ENCODE measurements at places on chromosomes 16 and 17.
A peak's percentile ranks its signal among the peaks of the same experiment; 100 is the strongest.

DNA sequence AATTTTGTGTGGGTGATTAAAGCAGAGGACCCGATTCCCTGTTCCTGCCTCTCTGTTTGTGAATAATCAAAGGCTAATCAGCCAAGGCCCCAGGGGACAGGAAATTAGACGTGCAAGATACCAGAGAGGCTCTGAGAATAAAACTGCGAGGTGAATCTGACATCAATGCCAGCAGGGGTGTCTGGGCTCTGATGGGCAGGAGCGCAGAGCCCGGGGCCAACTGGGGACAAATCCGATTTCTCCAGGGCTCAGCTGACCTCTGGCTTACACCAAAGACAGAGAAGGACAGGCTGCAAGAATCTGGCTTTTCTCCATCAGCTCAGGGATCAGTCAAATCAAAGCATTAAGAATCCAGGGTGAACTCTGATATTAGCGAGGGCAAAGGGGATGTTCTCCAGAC, 174.3 kb downstream of the XYLT1 start:
- no peak for DNase-seq

GRCh38 chr17:57874434-57875289, 24.8 kb upstream of the MRPS23 start:
- peak; percentile 95 for DNase-seq

- DNase-seq: no peak
Observed at GRCh38 chr17:32464374-32464773, 20.1 kb downstream of the PSMD11 start.

GRCh38 chr17:62641153-62641552, 13.7 kb downstream of the MRC2 start:
- no peak for DNase-seq

GRCh38 chr17:77763023-77763422, 195.5 kb upstream of the TNRC6C start:
- DNase-seq: no peak

DNA sequence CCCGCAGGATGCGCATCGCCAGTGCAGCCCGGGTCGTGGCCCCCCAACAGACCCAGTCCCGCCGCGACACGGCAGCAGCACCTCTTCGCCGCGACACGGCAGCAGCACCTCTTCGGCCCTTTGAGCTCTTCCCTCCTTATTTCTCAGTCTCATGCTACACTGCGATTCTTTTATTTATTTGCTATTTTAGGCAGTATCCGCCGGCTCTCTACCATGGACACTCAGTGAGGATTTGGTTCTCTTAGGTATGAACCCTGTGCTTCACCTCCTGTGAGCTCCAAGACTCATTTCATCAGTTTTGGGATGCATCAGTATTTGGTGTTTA, 8.3 kb upstream of the MAP2K3 start:
- no peak for DNase-seq

DNA sequence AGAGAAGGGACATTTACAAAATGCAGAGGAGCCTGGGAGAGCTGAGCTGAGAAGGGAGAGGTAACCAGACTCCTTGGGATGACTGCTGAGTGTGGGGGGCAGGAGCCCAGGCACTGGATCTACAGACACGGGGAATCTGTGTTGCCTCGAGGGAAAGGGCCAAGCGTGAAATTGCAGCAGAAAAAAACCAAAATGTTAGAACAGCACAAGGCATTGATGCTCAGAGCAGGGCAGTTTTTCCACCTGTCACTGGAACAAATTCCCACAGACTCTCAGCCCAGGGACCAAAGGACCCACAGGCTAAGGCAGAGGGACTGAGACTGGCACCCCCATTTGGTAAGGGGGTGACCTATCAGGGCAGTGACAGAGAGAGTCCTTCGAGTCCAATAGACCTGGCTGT, 2.0 kb downstream of the PITPNM3 start:
- no peak for DNase-seq

GRCh38 chr17:43430936-43431713, 32.3 kb downstream of the ARL4D start:
- no peak for DNase-seq

DNA sequence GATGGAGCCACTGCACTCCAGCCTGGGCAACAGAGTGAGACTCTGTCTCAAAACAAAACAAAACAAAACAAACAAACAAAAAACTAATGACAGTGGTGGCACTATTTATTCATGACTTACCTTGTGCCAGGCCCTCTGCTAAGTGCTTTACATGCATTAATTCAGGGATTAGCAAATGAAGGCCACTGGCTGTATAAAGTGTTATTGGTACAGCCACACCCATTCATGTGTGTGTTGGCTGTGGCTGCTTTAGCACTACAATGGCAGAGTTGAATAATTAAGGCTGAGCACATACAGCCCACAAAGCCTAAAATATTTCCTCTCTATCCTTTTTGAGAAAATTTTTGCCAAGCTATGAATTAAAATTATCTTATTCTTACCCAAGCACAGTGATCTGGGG, 531.8 kb upstream of the CDH5 start:
- DNase-seq: no peak

GRCh38 chr17:10620823-10621222, 36.3 kb downstream of the MYH3 start:
- DNase-seq: no peak

DNA sequence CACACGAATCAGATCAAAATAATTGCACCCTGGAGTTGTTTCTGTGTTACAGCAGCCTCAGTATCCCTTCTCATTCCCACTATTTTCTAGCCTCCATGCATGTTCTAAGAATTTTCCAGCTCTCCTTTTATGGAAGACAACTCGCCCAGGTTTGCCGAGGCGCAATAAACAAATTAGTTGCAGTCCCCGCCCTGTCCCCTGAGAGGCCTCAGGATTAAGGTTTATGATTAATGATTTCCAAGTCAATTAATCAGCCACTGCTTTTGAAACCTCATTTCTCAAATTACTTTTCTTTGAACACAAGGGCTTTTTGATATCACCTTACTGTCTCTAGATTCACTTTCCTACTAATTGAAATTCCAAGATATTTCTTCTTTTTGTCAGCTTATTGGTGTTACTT, 138.3 kb upstream of the HSBP1 start:
- DNase-seq: no peak

GRCh38 chr17:67276075-67276474, 31.1 kb upstream of the HELZ start:
- no peak for DNase-seq

GRCh38 chr17:56866496-56866895, 32.5 kb downstream of the DGKE start:
- peak; percentile 10 for DNase-seq

GRCh38 chr17:74862108-74862901, 2.6 kb upstream of the GRIN2C start:
- DNase-seq: no peak

DNA sequence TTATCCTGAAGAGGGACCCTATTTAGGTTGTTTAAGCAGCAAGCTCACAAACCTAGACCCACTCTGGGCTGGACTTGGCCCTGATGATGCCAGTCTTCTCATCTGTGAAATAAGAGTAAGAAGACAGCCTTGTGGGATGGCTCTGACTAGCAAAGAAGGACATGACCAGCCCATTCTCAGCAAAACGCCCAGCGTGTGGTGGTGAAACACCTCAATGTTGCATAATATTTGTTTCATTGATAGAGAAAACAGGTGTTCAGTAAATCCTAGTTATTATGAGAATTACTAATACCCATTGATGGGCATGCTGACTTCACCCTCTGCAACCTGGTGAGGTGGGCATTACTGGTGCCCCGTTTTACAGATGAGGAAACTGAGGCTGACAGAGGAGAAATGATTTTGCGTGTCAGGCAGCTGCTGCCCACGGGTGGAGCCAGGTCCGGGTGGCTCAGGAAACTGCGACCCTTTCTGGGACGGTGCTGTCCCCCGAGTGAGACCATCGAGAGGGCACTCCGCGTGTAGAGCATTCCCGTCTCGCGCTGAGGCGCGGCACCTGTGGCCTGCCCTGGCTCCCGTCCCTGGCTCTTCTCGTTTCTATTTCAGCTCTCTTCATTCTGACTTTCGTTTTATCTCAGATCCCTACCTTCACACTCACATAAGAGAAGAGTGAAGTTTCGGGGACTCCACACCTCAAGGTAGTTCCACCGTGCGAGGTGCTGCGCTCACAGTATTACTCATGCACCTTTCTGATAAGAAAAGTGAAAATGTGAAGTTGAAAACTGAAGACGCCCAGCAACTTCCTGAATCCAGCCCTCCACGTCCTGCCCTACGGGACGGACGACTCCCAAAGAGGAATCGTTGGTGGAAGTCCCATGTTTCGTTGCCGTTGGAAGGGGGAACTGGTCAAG, 48.5 kb downstream of the IRF8 start:
- DNase-seq: no peak

GRCh38 chr16:85567101-85567866, 45.8 kb upstream of the GSE1 start:
- no peak for DNase-seq

GRCh38 chr17:8843344-8843743, 24.1 kb downstream of the PIK3R6 start:
- DNase-seq: peak; percentile 9

DNA sequence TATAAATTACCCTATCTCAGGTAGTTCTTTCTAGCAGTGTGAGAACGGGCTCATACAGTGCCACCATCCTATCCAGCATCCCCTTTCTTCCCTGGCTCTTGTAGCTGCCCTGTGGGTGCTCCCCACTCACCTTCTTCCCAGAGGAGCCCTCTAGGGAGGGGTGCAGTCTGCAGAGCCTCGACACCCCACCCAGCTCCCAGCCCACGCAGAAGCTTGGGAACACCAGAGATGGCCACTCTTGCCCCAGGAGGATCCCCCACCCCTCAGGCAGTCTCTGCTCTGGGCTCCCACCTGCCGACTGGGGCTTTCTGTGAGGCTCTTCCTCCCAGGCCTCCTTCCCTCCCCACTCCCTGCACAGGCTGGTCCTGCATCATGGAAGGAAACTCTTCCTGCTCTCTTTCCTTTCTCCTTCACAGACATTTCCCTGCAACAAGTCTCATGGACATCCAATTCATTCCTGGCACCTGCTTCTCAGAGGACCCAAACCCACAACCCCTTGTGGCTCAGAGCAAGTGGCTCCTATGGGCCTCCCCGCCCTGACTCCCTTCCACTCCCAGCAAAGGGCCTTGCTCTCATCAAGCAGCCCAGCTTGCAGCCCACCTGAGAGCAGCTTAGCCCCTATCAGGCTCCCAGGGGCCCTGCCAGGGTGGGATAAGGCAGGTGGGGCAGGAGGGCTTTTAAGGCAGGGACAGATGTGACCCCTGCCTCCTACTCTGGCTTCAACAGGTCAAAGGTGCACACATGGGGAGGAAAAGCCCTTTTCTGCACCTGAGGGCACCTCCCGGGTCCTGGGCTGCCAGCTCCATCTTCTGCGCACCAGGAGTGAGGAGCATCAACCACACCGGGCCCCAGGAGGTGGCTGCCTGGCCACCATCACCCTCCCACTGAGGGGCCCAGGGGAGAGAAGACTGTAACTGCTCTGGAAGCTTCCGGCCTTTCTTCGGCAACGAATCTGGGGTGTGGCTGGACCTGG, 263.8 kb upstream of the TNRC6C start:
- DNase-seq: no peak

GRCh38 chr17:63125987-63126386, 160.0 kb downstream of the TANC2 start:
- no peak for DNase-seq

- DNase-seq: no peak
Observed at GRCh38 chr16:85789773-85790172, 9.6 kb downstream of the EMC8 start.

GRCh38 chr16:81695321-81696165, 83.5 kb upstream of the PLCG2 start:
- no peak for DNase-seq

DNA sequence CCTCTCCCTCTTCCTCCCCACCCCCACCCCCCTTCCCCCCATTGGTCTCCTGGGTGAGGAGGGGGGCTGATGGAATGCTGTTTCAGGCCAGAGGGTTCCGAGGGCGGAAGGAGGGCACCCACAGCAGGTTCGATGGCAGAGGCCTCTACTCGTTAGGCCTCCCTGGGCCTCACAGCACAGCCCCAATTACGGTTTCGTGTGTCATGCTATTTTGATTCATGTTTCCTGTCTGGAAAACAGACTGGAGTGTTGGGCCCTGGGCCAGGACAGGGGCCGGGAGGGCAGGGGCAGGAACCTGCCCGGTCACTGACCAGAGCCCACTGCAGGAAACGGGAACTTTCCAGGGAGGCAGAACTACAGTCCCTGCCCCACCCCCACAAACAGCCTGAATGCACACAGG, 138.2 kb downstream of the C16orf95 start:
- peak; percentile 41 for DNase-seq

DNA sequence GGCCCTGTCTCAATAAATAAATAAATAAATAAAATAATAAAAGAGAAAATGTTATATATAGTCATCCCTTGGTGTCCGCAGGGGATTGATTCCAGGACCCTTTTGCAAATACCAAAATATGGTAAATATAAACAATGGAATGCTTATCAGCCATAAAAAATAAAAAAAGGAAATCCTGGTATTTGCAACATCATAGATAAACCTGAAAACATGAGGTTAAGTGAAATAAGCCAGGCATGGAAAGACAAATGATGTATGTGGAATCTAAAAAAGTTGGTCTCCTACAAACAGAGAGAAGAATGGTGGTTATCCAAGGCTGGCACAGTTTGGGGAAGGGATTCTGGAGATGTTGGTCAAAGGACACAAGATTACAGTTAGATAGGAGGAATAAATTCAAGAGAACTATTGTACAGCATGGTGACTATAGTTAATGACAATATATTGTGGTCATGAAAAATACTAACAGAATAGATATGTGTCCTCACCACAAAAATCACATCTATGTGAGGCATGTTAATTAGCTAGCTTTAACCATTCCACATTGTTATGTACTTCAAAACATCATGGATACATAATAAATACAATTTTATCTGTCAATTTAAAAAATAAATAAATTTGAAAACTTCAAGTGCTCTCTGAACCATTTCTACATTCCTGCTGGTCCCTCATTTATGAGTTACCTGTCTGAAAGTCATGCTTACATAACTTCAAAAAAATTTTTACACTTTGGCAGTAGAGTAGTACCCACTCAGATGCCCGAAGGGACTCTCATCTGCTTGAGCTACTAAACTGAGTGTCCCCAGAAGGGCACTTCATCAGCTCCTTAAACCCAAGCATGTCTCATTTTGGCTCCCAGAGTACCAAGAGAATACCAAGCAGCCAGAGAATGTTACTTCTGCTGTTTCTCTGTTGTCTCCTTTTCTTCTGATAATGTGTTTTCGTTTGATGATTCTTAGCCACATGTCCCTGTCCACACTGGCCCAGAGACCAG, 26.6 kb downstream of the N4BP1 start:
- DNase-seq: peak; percentile 25

DNA sequence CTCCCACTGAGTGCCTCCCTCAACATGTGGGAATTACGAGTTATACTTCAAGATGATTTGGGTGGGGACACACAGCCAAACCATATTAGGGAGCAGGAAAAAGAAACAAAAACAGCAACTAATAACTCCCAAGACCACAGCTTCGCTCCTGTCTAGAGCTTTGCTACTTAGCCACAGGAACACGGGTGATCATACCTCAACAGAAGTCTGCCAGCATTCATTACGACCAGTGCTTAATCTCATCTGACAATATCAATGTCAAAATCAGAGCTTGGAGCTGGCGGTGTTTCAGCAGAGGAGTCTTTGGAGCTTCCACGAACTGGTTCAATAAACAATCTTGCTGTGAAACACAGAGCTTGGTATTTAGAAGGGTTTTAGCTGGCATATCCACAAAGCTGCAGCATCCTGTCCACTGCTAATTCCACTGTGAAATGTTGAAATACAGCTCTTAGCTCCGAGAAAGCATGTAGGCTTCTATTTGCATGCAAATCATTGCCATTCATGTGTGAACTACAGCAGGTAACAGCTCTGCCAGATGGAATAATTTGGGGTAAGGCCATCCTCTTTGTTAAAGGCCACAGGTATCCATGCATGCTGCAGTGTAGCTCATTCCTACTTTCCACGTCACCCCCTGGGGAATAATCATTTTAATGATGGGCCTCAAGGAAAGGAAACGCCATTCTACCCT, 128.4 kb upstream of the GOT2 start:
- no peak for DNase-seq
